ENCODE measurements at places on chromosomes 3 and 15. TPM values are rescaled to one million over a fixed set of nuclear protein-coding genes. Genes with fewer than 3 reads are reported as not detected.

Gene OCA2
- 4.0 TPM for total RNA-seq

Gene SFMBT1
- total RNA-seq: 12.6 TPM

Gene SLC9C1
- 0.29 TPM for total RNA-seq

Gene ANAPC13
- total RNA-seq: 40.5 TPM

Gene CLDN16
- total RNA-seq: not detected

Gene BCHE
- total RNA-seq: 1.9 TPM

Gene STRIT1
- not detected for total RNA-seq

Gene ARRDC4
- total RNA-seq: 24.5 TPM

Gene COL6A5
- not detected for total RNA-seq

Gene ST3GAL6
- 12.2 TPM for total RNA-seq

Gene ILDR1
- not detected for total RNA-seq

Gene ROBO1
- 28.2 TPM for total RNA-seq

Gene CLDN18
- not detected for total RNA-seq

Gene GOLGA8J
- not detected for total RNA-seq

Gene PFN2
- 127 TPM for total RNA-seq

Gene RHCG
- total RNA-seq: not detected

Gene TUSC7
- not detected for total RNA-seq

Gene ADAMTS17
- total RNA-seq: 4.2 TPM

Gene ALG1L2
- not detected for total RNA-seq

Gene TNFAIP8L3
- total RNA-seq: 48.4 TPM

Gene CD96
- 4.8 TPM for total RNA-seq

Gene DGKG
- total RNA-seq: 12.8 TPM

Gene TGM5
- total RNA-seq: not detected

Gene NPAP1
- not detected for total RNA-seq

Gene LRRC31
- total RNA-seq: not detected
